ENCODE measurements at places on chromosomes 11 and 22.

- DNase-seq = no peak
These were observed 171.0 kb downstream of the BCR start for GRCh38 chr22:23351321-23351720.

DNA sequence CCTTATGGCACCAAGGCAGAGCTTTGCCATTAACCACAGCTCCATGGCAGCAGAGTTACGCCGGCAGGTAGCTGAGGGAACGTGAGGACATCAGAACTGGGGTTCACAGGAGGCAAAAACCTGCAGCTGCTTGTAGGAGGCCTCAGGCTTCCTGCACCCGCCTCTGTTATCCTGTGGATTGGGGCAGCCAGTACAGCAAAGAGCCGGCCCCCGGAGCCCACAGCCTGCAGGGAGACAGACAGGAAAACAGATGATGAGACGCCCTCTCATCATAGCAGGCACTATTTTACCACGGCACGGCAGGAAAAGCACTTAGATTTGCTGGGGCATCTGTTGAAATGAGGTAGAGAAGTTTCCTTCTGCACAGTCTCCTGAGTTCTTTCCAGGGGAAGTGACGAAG, 870.3 kb downstream of the TBC1D22A start:
- DNase-seq = no peak

DNA sequence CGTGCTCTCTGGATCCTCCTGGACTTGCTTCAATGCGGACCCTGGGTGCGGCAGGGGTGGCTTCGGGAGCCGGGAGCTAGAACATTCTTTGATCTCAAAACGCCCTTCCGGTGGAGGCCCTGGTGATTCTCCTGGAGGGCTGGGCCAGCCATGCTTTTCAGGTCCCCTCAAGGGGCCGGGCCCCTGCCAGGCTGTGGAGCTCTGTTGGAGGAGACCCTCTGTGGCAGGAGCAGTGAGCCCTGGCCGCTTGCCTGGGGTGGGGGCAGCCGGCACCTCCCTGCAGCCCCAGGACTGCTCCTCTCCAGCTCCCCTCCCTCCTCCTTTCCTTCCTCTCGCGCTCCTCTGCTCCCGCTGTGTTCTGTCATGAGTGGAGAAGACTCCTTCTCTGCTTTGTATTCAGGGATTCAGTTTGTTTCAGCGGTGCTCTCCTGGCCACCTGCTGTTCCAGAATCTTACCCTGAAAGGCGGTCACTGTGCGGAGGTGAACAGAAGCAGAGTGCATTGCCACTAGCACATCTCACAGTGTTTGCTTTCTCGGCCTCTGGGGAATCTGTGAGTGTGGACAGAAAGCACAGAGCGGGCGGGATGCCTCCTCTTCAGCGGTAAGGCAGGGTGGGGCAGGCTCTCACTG, 289.1 kb downstream of the TBC1D22A start:
- DNase-seq = no peak

GRCh38 chr11:126817096-126817495, 183.5 kb downstream of the KIRREL3 start:
- DNase-seq = no peak

DNA sequence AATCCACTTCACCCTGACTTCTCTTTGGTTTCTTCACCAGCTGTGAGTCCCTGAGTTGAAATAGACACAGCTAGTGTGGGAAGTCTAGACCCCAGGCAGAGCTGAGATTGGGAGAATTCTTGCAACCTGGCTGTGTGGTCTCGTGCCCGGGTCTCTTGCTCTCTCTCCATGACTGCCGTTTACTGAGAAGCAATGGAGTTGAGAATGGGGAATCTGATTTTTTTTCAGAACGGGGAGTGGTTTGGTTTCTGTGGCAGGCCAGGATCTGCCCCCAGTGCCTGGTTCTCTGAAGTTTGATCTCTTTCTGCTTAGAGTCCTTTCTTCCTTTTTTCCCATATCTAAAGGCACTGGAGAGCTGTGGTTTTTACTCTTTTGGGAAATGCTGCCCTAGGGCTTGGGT, 1.5 kb downstream of the SIDT2 start:
- peak; percentile 75 for DNase-seq

DNA sequence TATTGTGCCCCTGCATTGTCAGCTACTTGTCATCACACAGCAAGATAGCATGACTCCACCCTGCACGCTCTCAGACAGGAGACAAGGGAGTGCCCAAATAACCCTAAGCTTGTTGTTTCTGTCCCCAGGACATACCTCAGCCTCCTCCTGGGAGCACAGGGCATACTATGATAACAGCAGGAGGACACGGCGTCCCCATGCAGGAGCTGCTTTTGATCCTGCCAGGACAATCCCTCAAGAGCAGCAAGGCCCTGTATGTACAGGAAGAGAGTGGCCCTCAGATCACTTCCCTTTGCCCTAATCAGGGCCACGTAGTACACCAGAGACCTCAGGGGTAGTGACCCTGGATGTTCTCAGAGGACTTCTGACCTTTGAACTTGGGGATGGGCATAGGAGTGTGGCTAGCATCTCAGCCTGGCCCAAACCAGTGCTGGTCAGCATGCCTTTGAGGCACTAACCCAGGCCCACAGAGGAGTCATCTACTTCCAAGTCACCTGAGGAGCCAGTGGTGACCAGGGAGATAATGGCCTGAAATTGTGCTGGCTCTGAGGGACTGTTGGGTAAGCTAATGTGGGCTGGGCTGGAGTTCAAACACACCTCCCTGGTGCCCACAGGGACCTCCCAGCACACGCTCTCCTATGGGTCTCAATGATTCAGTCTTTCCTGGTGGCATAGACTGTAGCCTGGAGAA, 9.2 kb downstream of the APOA4 start:
- DNase-seq = no peak

- DNase-seq = no peak
These were observed 1.7 kb downstream of the TRPT1 start for GRCh38 chr11:64224151-64224890.

DNA sequence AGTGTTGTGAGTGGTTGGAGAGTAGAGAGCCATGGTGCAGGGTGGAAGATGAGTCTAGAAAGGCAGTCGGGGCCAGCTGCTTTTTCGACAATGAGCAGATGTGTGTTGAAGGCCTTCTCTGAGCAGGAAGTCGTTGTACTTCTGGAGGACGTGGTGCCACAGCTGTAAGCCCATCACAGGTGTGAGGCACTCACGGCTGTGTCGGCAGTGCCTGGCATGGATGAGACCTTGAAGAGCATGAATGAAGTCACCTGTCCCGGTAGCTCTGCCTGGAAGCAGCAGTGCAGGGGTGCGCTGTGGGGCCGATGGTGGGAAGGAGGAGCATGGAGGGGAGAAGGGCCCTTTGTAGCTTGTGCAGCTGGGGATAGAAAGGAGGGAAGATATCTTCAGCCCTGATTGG, 165.2 kb downstream of the PKNOX2 start:
- DNase-seq = no peak

DNA sequence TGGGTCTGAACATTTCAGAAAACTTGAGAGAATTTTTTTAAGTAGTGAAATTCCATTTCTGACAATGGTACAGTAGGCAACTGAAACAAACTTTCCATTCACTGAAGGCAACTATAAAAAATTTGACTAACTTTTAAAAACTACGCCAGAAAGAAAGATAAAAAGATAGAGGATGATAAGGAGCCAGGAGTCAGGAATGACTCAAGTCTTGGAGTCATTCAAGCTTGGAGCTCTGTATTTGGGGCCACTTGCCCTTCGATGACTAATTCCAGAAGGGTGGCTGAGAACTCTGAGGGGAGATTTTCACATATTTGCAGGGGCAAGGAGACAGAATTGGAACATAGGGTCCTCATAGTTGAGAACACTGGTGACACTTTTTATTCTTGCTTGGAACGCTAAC, 1083.2 kb upstream of the CNTN5 start:
- no peak for DNase-seq

DNA sequence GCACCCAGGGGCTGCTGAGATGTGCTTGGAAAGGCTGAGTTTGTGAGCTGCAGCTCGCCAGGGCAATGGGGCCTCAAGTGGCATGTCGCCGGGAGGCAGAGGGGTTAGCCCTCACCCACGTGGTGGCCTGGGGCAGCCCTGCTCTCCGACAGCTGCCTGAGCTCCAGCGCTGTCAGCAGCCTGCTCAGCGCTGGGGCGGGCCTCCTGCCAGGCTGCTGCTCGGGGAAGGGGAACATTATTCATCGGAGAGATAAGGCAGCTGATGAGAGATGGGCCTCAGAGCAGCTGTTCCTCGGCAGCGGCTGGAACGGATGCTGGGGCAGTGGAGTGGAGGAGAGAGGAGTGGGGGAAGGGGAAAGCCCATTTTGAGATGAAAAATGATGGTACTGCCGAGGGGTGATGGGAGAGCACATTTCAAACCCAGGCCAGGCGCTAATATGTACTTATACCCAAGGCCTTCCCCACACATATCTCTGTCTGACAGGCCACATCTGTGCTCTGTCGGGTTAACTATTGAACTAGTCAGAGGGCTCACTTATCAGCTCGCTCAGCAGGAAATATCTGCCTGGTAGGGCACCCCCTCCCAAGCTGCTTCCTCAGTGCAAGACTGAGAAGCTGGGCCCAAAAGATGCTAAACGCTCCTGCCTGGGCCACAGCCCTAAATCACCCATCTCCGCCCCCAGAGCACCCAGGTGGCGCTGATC, 79.5 kb downstream of the TIMP3 start:
- no peak for DNase-seq

GRCh38 chr22:18077087-18077638, 627 bp upstream of the PEX26 start:
- DNase-seq = no peak

- DNase-seq = no peak
These were observed 97.9 kb upstream of the CTSC start for GRCh38 chr11:88435415-88435814.

- DNase-seq = no peak
These were observed 65.1 kb downstream of the C11orf65 start for GRCh38 chr11:108402241-108402640.

DNA sequence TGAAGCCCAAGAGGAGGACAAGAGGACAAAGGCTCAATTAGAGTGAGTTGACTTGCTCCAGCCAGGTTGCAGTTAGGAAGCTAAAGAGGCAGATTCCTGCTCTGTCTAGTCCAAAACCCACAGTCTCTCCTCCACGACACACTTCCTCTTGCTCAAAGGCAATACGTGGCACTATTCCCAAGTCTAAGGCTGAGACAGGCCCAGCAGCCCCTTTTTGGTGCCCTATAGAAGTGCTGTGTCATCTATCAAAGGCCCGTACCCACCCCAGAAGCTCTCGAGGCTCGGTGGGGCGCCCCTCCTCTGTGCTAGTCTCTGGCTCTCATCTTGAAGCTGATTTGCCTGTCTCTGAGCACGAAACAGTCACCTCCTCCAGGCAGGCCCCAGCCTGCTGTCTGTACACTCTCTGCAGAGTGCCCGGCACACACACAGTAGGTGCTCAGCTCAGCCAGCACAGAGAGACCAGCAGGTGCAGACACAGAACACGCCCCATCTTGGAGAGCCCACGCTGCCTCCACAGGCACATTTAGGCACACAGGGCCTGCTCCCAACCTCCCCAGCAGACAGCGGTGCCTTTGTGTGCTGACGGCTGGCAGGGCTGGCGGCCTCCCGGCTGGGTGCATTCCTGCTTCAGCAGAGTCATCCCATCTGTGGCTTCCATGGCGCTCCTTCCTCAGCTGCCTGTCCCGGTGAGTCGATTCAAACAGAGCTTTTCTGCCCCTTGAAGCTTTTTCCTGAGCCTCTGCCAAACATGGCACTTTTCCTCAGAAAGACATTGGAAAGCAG, 52.8 kb downstream of the MYH9 start:
- peak; percentile 62 for DNase-seq

GRCh38 chr11:45881708-45882368, 3.6 kb upstream of the MAPK8IP1 start:
- no peak for DNase-seq

DNA sequence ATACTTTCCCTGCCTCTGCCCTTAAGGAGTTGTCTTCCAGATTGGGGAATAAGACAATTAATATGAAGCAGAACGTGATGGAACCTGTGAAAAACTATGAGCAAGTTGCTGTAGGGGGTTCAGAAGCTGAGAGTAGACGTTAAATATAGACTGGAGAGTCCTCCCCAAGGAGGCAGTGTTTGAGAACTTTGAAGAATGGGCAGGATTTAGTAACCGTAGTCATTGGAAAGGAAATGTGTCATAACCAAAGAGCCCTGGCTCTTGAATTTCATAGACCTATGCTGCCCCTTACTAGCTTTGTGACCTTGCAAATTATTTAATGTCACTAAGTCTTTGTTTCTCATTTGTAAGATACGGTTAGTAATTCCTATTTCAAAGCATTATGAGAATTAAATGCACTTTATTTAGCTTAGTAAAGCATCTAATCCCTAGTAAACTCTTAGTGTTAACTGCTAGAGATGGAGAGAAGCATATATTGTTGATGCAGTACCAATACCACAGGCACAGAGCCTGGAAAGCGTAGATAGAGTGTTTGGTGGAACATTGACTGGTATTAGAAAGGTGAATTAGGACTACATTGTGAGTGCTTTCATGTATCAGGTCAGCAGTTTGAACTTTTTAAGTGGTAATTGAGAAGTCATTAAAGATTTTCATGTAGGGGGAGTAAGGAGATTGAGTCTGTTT, 54.1 kb downstream of the MCAM start:
- DNase-seq = no peak

- no peak for DNase-seq
These were observed 54.2 kb downstream of the IMMP1L start for GRCh38 chr11:31455177-31455576.

DNA sequence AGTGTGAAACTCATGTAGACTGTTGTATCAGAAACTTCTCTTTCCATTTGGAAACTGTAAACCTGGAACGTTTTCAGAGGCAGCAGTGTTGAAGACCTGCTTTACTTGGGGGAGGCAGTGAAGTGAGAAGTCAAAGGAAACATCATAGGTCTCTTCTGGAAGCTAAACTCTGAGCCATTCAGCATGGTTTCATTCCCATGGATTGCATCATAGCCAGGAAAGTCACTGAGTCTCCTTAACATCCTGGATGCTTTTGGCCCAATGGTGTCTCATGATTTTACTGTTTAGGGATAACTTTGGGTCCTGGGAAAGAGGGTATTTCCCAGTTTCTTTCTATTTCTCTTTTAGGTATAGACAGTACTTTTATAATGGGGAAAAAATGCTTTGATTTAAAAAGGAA, 153.2 kb upstream of the E2F8 start:
- no peak for DNase-seq

DNA sequence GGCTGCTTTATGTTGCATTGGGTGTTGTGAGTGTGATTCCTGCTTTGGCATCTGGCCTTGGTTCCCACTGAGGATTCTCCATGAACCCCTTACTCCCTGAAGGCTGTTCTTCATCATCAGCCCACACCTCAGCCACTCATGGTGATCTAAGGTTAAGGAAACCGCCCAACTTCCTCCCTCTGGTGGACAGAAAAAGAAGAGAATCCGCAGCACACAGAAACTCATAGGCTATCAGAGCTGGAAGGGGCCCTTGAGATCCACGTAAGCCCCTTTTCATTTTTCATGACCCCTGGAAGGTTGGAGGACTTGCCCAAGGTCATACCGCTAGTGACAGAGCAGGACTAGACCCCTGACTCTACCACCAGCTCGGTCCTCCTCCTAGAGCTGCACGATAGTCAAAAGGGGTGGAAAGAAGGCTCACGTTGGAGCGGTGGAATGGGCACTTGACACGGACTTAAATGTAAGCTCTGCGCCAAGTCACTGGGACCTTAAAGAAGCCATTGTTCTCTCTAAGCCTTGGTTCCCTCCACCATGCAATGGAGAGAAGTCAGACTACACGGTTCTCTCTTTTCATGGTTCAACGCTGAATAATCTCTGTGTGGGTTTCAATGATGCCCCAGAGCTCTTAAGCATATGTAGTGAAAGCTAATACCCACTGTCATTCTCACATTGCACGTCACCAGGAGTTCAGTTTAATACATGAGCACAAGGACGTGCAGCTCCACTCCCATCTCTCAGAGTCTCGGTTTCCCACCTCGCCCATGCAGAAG, 83.6 kb upstream of the CRTAM start:
- DNase-seq = peak; percentile 78

- no peak for DNase-seq
These were observed 86.5 kb downstream of the TRPC6 start for GRCh38 chr11:101497291-101497690.

GRCh38 chr11:123517559-123518364, 87.7 kb downstream of the GRAMD1B start:
- no peak for DNase-seq
